ENCODE measurements at places on chromosomes 6 and 20.

GRCh38 chr6:143126574-143126941 is 65.9 kb downstream of the AIG1 start:
- no peak for DNase-seq

DNA sequence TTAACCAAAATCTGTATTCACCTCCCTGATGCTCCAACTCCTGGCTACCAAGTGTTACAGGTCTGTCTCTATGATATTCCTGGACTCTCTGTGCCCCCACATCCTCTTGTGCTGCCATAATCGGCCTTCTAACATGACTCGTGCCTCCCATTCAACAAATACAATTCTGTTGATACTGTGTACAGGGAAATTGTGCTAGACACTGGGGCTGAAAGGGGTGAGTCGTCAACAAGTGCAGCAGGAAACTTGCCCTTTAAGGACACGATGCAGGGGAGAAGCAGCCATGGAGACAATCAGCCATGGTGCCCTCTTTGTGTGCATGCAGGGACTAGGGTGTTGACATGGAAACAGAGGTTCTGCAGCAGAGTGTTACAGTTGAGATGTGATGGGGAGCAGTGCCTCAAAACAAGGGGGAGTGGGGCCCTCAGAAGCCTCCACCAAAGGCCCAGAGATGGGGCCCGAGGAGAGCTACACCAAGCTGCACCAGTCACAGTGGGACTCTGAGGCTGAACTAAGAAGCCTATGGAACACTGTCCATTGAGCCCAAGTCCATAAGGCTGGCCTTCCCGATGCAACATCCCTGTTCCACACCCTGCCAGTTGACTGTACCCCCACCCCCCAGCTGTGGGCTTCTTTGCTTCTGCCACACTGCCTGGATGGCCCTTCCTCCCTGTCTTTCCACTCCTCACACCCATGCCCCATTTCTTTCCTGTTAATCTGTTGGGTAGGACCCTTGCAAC is 3.1 kb downstream of the PCED1A start:
- DNase-seq, result no peak

- DNase-seq, result no peak
Observed at GRCh38 chr6:169981969-169982368, 230.5 kb downstream of the ERMARD start.

GRCh38 chr6:87419266-87419665 is 11.5 kb downstream of the CFAP206 start:
- DNase-seq, result no peak

DNA sequence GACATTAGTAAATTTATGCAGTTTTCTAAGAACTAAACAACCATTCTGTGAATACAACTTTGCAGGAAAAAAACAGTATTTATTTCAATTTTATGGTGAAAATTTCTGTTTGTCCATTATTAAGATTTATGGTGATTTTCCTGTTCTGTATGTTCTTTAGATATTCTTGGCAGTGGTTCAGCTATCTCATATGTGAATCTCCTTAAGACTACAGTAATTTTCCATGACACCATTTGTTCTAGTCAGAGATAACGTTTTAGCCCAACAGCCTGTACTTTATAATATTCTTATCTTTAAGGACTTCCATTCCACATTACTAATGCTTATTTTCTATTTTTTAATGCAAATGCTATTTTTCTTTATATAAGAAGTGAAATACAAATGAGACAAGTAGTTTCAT is 504.0 kb downstream of the RFPL4B start:
- DNase-seq, result no peak

GRCh38 chr6:54050750-54051149 is 60.5 kb upstream of the MLIP start:
- no peak for DNase-seq

- DNase-seq, result no peak
Observed at GRCh38 chr6:107080036-107080435, 35.3 kb downstream of the BEND3 start.

DNA sequence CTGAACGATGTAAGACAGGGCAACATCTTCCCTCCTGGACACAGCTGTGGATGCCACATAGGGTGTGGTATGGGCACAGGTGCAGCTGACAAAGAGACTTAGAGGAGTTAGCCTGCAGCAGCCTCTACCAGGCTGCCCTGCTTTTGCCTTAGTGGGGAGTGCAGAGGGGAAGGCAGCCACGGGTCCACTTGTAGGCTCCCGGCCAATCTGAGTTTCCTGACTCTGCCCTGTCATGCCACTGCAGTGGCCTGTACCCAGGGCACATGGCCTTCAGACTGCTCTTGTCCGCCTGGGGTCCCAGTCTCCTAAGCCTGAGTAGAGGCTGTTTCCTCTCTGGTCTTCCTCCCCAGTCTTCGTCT is 17.1 kb upstream of the CST9L start:
- no peak for DNase-seq

DNA sequence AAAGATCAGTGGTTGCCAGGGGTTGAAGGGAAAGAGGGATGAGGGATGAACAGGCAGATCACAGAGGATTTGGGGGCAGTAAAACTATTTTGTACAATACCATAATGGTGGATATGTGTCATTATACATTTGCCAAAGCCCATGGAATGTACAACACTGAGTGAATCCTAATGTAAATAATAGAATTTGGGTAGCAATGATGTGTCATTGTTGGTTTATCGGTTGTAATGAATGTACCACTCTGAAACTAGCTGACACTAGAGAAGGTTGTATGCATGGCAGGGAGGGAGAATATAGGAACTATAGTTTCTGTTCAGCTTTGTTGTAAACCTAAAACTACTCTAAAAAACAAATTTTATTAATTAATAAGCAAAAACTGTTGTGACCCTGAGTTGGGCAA is 17.8 kb upstream of the ASF1A start:
- DNase-seq, result no peak

All from NCI-H1105 treated with DMSO at 0.1 percent for 48 hours (cell line).